Mesendoderm (in vitro differentiated cells): ENCODE measurements at places on chromosomes 7 and 10.

DNA sequence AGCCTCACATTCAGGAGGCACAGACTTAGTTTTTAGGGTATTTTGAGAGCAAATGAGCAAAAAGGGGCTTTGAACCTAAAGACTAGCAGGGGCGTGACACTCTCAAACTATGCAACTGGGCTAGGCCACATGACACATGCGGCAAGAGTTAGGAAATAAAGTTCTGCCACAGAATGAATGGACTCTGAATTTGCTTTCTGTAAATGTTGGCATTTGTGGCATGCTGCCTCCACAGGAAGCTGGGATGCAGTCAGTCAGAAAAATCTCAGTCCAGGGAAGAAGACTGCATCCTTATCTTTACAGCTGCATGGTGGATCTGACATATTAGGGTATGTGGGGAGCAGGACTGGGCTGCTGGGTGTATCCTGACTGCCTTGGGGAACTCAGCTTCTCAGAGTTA is 181.0 kb downstream of the COBL start:
- DNase-seq, result no peak

GRCh38 chr7:38429057-38429456 is 155.6 kb upstream of the TARP start:
- no peak for DNase-seq

GRCh38 chr10:62806251-62806650 is 1.7 kb downstream of the ADO start:
- no peak for DNase-seq

DNA sequence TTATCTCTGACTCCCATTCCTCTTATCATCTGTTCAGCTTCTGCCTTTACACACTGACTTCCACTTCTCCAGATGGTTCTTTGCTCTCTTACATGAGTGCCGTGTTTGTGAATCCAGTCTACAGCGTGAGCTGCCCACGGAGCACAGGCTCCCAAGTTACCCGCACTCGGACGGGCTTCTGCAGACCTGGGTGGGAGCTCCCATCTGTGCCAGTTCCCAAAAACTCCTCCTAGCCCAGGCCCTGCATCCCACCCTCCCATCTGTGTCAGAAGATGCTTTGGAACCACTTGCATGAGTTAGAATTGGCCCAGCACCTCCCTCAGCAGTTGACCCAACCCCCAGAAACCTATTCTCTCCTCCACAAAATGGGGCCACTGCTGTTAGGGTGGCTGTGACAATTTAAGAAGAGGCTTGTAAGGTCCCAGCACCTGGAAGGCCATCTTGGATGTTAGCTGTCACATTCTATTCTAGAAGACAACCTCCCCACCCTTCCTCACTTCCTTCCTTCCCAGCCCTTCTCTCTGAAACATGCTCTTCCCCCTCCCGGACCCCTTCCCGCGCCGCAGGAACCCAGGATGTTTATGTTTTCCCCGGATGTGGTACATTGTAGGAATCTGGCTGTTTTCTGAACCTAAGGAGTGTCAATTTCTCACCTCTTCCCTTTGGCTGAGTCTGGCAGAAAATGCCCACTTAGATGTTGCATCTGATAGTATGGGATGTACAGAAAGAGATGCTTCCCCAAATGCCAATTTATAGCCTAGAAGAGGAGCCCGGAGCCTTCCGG is 79.2 kb downstream of the CCDC3 start:
- no peak for DNase-seq

- DNase-seq, result no peak
These were observed 31.8 kb upstream of the SFTPD start for GRCh38 chr10:79980711-79981110.

GRCh38 chr7:30411897-30412296 is 66.7 kb downstream of the NOD1 start:
- no peak for DNase-seq

DNA sequence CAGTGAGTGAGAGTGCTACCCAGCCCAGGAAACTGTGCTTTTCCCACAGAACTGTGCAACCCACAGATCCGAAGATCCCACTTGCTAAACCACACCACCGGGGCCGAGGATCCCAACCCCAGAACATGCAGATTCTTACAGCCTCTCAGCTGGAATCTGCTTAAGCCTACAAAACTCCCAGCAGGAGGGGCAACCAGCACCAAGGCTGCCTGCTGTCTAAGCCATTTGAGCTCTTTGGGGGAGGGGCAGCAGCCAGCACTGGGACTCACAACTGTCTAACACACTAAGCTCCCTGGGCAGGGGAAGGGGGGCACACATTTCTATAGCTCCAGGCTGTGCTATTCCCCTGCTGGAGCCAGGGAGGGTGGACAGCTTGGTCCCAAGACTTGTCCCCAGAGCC is 529.9 kb downstream of the XPNPEP1 start:
- peak; percentile 70 for DNase-seq

DNA sequence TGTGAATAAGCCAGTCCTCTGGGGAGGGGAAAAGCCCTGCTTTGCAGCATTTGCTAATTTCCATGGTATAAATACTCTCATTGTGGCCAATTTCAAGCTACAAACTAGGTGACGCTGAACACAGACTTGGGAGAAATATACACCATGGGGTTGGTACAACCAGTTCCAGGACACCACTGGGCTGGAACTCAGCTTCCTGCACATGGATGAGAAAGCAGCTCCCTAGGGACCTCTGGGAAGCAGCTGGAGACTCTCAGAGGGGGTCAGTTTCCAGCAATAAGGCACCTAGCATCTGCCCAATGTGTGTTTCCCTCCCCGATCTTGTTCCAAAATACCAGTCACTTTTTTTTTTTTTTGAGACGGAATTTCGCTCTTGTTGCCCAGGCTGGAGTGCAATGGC is 56.8 kb upstream of the WDR11 start:
- no peak for DNase-seq

- DNase-seq, result no peak
These were observed 54.4 kb downstream of the ARMH3 start for GRCh38 chr10:102001435-102002068.

DNA sequence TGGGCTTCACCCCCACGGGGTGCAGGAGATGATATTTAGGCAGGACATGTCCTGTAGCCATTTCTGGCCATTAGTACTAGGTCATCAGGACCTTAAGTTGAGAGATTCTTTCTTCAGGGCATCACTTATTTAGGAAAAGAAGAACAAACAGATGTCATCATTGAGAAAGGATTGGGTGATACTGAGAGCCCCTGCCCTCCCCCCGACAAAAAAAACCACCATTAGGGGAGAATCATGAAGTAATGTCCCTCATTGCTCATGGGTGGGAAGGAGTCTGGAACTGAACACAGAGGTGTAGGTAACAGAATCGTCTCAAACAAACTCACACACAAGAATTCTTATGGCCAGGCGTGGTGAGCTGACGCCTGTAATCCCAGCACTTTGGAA is 6.4 kb upstream of the ORAI2 start:
- no peak for DNase-seq

DNA sequence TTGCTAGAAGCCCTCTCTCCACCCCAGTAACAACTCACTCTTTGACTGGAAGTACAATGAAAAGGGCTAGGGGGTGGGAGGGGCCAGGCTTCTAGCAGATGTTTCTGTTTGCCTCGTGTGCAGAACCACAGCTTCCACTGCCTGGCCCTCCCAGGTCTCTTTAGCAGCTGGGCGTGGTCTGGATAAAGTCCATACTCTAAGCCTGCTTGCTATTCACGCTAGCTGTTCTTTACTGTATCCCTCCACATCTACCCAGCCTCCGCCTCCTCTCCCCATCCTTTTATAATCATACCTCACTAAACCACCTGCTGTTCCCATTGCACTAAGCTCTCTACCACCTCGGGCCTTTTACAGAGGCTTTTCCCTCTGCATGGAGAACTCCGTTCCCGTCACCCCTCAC is 288.8 kb downstream of the CAMK1D start:
- peak; percentile 15 for DNase-seq

- no peak for DNase-seq
These were observed 46.4 kb upstream of the MKRN1 start for GRCh38 chr7:140525743-140526142.

DNA sequence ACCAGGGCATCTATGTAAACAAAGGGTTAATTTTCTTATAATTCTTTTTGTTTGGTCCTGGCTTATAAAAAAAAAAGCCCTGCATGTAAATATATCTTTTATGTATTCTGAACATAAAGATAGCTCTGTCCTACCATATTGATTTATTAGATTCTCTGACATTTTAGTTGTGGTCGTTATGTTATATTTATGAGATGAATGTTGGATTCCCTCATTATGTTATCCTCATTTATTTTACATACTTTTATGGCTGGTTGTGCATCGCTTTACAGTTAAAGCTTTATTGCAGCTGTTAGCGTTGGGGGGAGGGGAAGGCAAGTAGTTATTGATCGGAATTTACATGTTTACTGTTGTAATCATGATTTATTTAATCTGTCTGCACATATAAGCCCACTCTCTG is 431.5 kb downstream of the LRMDA start:
- no peak for DNase-seq

- peak; percentile 68 for DNase-seq
These were observed 35.1 kb downstream of the PDGFA start for GRCh38 chr7:484356-485101.

DNA sequence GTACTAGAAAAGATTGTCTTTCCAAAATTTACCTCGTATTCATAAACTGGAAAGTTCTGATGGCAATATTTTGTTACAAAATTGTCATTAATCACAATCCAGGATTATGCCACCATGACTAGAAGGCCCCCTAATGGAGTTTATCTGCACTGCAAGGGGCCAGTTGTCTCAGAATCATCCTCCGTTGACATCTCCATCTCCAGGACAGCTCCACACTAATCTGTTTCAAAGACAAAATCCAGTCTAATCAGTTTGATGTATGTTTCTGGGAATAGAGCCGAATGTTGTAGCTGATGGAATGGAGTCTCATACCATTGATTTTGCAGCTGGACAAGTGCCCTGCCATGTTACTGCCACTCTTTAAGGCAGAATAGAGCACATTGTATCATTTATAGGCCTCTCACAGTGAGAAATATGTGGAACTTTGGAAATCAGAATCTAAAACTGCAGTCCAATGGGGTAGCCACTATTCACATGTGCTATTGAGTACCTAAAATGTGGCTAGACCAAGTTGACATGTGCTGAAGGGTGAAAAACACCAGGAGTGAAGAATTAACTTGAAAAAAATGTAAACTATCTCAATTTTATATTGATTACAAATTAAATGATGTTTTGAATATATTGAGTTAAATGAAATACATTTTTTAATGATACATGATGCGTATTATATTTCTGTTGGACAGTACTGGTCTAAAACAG is 38.3 kb upstream of the TOMM7 start:
- peak; percentile 63 for DNase-seq

DNA sequence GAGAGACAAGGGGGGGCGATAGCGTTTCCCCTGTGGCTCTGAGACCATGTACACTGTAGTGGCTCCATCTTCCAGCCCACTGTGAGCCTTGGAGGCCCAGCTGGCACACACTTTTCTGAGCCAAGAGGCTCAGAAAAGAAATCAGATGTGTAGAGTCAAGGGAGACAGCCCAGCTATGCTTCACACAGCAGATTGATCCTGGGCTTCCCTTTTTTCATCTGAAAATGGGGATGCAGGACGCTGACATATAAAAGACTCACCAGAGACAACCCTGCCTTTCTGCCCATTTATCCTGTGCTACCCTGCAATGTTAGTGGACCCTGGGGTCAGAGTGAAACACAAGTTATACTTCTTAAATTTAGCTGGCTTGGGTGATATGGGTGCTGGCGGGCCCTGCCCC is 14.3 kb downstream of the TMEM273 start:
- no peak for DNase-seq

DNA sequence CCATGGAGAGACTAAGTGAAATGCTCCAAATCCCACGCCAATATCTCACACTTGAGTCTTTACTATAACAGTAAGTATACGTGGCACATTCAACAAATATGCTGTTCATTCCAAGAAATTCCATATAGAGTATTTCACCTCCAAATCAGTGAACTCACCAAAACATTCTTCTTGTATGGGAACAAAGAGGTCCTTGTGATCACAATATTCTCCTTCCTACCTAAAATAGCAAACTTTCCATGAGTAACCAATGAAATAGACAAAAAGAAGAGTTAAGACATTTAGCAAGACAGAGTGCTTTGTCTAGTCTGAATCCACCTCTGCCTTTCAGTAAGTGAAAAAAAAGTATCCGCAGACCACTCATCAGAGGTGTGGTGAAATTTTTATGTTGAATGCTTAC is 77.3 kb upstream of the NXPH1 start:
- no peak for DNase-seq

DNA sequence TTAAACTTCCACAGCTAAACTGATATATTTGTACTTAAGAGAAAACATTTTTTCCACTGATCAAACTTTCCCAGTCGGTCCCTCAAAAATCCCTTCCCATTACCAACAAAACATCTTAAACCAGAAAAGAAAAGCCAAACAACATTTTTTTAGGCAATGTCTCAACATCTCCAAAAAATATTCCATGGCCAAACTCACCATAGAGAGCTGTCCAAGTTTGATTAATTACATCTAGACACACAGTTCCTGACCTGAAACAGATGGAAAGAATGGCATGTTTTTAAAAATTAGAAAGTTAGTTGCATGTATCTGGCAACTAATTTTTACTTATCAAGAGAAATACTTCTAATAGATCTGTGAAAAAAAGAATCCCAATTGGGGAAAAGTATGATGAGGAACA is 95.4 kb downstream of the UBE2H start:
- DNase-seq, result no peak

- no peak for DNase-seq
These were observed 1189.0 kb upstream of the LRRN3 start for GRCh38 chr7:109901926-109902325.

GRCh38 chr7:81195033-81195432 is 276.2 kb upstream of the SEMA3C start:
- DNase-seq, result no peak
